Kidney tubule cell (primary cell): ENCODE measurements at places on chromosomes 11 and 22.
A peak's percentile ranks its signal among the peaks of the same experiment; 100 is the strongest.

DNA sequence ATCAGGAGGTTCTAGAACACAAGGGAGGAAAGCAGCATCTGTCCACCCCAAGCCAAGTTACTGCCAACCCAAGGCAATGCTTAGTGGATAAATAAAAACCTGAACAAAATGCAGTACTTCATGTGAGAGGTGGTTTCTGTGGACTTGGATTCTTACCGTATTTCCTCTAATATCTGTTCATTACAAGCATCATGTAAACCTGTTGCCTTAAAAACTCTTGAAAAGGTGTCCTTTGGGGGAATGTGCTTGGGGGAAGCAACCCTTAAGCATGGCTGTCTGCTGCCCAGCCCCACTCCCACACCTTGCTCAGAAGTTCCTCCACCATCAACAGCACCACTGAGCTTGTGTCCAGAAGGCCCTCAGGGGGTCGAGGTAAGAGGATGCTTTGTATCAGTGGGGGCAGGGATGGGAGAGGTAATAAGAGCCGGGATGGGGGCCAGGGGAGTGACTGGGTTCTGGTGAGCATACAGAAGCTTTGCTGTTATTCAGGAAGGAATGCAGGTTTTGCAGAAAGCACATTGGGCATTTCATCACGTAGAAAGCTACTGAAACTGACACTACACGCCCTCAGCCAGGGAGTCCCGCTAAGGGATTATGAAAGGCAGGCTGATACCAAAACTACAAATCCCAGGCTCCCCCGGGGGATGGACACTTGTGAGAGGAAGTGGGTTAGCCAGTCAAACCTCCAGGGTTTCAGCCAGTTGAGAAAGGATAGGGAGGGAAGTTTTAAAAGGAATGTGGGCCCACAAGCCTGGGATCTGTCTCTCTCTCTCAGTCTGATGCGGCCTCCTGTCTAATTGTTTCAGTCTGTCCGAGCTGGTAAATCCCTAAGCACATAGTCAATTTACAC lies 52.0 kb downstream of the KCNJ1 start:
- peak; percentile 31 for DNase-seq

- no peak for DNase-seq
Measured at GRCh38 chr11:132196928-132197327, 826.5 kb downstream of the NTM start.

GRCh38 chr11:936199-936598 lies 10.5 kb downstream of the AP2A2 start:
- DNase-seq, result peak; percentile 81

GRCh38 chr11:11346303-11346702 lies 6.7 kb downstream of the CSNK2A3 start:
- DNase-seq, result no peak

DNA sequence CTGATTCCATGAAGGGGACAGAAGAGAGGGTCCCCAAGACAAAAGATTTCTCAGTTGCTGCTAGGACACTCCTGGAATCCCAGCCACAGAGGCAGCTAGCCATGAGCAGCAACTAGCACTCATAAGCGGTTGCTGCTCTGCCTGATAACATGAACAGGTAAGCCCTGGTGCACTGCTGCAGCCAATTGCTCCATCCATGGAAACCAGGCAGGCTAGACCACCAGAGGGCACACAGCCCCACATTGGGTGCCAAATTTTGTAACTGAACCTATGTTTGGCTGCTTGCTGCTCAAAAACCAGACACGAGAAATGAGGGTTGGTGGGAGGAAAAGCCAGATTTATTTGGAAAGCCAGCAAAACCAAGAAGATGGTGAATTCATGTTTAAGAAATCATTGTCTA lies 21.9 kb upstream of the QSER1 start:
- no peak for DNase-seq

GRCh38 chr11:69552951-69553350 lies 71.5 kb downstream of the LINC01488 start:
- no peak for DNase-seq
